ENCODE measurements at places on chromosomes 12 and 14.

DNA sequence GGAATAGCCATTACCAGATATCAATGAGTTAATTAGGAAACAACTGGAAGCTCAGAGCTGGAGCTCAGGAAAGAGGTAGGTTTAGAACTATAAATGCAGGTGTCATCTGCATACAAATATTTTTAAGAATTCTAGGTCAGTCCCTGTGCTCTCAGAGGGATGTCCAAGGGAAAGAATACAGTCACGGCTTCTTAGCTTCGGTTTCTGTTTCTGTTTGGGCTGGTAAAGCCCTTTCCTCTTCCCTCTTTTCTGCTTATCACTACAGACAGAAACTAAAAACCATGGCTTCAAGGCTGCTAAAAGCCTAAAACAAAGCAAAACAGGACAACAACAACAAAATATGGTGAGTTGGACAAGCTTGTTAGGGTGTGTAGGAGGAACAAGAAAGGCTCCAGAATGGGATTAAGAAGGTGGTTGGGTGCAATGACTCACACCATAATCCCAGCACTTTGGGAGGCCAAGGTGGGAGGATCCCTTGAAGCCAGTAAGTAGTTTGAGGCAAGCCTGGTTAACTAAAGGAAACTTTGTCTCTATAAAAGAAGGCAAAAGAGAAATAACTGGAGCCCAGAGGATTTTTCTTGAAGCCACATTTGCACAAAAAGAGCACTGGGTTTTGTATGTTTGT is 113.0 kb downstream of the SEC23A start:
- DNase-seq = no peak

DNA sequence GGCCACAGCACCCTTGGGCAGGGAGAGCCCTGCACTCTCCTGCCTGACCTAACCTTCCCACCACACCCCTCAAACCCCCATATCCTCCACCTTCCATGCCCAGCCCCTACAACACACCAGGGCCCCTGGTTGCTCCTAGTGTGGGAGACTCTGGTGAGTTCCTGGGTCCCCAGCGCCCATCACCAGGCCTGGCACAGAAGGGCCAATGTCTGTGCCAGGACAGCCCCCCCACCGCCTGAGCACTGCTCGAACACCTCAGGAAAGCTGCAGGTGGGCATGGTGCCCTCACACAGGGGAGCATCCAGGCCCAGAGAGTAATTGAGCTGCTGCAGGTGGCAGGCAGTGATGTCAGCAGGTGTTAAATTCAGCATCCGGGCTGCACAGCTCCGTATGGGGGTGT is 15.2 kb downstream of the ADCY6 start:
- DNase-seq = no peak

GRCh38 chr12:9810671-9811070 is 16.6 kb upstream of the KLRF1 start:
- DNase-seq = no peak

- DNase-seq = no peak
These were observed 19.5 kb upstream of the PEX5 start for GRCh38 chr12:7169951-7170350.

DNA sequence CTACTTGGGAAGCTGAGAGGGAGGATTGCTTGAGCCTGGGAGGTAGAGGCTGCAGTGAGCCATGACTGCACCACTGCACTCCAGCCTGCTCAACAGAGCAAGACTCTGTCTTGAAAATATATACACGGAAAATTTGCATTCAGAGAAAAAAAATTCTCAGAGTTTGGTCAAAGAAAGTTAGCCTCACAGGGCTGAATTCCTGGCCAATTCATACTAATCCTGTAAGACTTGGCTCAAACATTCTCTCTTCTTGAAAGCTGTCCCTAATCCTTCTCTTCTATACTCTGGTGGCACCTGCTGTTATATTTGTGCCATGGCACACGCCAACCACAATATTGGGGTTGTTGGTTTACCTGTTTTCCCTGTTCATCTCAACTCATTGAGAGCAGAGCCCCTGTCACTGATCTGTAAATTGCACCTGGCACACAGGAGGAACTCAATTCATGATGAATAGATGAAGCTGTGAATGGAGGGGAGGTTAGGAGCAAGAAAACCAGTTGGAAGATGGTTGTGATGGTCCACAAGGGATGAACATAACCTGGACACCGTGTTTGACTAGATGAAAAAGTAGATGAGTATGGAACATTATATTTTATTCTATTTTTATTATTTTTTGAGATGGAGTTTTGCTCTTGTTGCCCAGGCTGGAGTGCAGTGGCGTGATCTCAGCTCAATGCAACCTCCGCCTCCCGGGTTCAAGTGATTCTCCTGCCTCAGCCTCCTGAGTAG is 36.8 kb upstream of the SPTSSA start:
- no peak for DNase-seq
